Mammary epithelial cell (primary cell): ENCODE measurements at places on chromosomes 1 and 21. TPM values are rescaled to one million over a fixed set of nuclear protein-coding genes. Genes with fewer than 3 reads are reported as not detected.

DNA sequence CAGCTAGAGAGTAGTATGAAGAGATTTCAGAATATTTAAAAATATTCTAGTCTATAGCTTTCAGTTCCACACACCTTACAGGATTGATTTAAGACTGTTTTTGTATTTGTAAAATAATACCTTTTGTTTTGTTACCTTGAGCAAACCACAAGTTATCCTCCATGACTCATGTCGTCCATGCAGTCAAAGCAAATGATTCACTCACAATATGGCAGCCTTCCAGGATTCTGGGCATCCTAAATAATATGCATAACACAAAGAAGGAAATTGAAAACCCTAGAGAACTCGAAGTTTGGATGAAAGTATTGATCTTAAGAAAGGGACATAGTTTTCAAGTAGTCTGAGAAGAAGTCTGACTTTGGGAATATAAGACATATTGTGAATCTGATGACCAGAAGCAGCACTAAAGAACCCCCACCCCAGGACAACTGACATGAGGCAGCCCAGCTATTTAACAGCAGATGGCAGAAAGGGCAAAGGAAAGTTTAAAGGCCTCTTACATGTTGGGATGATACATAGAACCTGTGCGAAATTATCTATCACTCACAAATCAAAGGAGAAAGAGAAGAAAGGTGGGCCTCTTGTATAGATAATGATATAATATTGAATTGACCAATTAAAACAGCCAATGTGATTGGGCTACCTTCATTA is 857.9 kb downstream of the BRINP3 start:
- DNase-seq: peak; percentile 94

- no peak for DNase-seq
These were observed 8.1 kb upstream of the POFUT2 start for GRCh38 chr21:45295576-45296365.

GRCh38 chr1:207823880-207824566 is 72.2 kb downstream of the CD46 start:
- DNase-seq: peak; percentile 94

GRCh38 chr1:218886101-218886871 is 287.4 kb upstream of the LYPLAL1 start:
- DNase-seq: peak; percentile 37

- DNase-seq: no peak
These were observed 65.8 kb downstream of the TRIM11 start for GRCh38 chr1:228340686-228341449.

- DNase-seq: no peak
These were observed 272.3 kb downstream of the NEGR1 start for GRCh38 chr1:72010094-72010431.

- no peak for DNase-seq
These were observed 1.7 kb upstream of the GLIS1 start for GRCh38 chr1:53740621-53741105.

The SESN2 gene
- total RNA-seq: 83.0 TPM

DNA sequence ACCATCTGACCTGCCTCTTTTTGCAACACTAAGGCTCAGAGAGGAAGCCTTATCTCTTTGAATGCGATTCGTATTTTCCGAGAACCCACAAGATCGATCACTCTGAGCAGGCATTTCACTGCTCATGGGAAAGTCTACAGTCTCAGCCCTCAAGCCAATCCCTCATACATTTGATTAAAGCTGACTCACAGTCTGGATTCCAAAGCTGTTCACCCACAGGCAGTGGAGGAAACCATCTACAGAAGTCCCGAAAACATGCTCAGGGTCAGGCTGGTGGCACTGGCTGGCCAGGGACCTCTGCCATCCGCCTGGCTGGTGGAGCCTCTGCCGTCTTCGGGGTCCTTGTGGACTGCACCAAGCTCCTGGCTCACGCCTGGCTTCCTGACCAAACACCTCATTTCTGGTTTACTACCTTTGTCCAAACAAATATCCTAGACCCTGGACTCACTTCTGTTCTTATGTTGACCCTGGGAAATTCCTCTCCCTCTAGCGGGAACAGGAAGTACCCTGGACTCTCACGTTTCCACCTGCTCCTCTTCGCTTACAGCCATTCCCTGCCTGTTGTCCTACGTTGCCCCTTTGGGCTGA is 650.0 kb downstream of the SMYD3 start:
- peak; percentile 75 for DNase-seq

DNA sequence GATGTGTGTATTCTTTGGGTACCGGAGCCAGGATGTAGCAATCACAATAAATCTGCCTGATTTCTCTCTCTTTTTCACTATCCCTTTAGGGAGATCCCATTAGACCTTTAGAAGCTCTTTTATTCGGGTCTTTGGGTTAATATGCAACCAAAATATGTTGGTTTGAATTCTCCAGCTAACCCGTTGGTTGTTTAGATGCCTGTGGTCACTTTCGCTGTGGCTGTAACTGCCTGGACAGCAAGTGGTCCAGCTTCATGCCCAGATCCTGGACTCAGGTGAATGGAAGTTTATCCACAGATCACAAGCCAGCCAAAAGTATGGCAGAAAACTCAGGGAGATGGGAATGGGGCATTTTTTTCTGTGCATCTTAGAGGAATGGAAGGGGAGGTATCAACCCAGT is 12.3 kb downstream of the KAZN start:
- DNase-seq: no peak

The PGLYRP3 gene
- total RNA-seq: not detected

GRCh38 chr1:71645015-71645414 is 564.2 kb upstream of the ZRANB2 start:
- no peak for DNase-seq

DNA sequence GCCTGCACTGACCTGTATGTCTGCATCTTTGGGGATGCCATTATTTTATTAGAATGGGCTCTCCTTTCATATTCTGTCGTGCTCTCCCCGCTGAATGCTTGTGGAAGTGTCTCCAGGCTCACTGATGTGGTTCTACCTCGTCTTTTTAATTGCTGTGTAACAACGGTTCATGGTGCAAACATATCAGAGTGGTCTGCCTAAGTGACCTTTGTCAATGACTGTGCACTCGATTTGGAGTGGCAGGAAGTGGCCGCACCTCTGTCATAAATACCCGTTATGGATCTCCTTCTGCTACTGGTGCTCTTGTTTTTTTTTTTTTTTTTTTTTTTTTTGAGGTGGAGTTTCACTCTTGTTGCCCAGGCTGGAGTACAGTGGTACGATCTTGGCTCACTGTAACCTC is 38.3 kb downstream of the SPSB1 start:
- no peak for DNase-seq

The F3 gene
- 994 TPM for total RNA-seq

DNA sequence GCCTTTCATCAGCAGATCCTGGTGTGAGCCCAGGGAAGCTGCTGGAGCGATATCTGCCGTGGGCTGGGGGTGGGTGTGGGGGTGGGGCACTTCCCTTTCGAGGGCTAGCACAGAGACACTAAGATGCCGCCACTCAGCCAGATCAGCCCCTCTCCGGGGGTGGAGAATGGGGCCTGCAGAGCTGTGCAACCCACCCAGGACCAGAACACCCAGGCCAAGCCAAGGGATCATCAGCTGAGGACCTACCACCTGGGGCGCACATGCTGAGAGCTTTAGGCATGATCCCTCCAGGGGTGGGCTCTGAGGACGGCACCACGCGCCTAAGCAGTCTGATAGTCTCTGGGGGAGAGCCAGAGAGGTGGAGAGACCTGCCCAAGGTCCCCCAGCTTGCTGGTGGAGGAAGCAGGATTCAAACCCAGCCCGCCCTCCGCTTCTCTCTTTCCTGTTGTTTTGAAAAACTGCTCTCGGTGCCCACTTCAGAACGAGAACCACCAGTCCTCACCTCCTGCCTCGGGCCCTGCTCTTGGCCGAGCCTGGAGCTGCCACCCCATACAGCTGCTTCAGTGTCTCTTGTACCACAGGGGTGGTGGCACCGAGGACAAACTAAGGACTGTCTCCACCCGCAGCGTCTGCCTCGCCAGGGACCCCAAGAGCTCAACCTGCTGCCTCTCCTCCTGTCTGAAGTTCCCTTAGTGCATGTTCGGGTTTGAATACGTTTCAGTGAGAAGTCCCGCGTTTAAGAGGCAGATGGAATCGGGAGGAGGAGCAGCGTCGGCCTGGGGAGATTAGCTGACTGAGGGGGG is 39.7 kb upstream of the RUNX3 start:
- no peak for DNase-seq

The VASH2 gene
- not detected for total RNA-seq

GRCh38 chr1:197526736-197527371 is 248.4 kb downstream of the DENND1B start:
- DNase-seq: peak; percentile 2

DNA sequence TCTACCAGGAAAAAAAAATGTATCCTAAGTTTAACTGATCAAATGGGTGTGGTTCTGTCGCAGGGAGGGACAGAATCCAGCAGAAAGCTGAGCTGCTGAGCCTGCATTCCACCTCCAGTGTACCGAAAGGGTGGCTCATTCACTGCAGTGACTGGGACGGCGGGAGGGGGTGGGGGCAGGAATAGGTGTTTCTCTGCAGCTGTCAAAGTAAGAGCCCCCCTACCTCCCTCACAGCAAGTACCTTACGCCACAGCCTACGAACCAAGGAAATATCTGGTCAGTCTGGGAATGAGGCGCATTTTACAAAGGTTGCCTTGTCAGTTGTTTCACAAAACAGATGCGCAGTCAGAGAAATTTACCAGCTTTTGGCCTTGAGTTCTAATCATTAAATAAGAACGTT is 1.7 kb downstream of the S100B start:
- DNase-seq: no peak

The TNFSF18 gene
- total RNA-seq: not detected

DNA sequence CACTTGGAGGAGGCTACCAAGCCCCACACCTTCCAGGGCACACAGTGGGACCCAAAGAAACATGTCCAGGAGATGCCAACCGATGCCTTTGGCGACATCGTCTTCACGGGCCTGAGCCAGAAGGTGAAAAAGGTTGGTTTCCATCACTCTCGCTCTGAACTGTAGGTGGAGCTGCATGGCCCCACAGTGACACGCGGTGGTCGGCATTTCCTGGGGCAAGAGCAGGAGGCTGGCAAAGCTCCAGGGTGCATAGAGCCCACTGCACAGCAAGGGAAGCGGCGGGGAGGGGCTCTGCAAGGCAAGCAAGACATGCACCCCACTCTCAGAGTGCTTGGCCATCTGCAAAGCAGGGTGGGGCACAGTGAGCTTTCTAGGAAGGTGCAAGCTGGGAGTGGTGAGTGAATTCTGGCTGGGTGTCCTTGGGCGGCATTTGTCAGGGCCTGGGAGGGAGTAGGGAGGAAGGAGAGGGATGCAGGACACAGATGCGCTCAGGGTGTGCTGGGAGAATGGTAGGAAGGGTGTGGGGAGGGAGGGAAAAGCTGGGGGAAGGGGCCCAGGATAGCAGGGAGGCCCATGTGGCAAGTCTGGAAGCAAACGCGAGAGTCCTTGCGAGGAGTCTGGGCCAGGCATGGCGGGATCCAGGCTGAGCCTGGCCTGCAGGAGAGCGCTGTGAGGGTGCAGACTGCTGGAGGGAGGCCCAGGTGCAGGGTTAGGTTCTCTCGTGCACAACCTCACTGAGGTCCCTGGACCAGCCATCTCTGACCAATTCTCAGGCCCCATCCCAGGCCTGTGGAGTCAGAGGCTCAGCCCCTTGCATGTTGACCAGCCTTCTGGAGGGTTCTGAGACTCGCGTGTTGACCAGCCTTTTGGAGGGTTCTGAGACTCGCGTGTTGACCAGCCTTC is 11.0 kb downstream of the TRPM2 start:
- no peak for DNase-seq

The OR2L2 gene
- 0.17 TPM for total RNA-seq

The SCAF4 gene
- 31.9 and 34.8 TPM in 2 replicates for total RNA-seq

DNA sequence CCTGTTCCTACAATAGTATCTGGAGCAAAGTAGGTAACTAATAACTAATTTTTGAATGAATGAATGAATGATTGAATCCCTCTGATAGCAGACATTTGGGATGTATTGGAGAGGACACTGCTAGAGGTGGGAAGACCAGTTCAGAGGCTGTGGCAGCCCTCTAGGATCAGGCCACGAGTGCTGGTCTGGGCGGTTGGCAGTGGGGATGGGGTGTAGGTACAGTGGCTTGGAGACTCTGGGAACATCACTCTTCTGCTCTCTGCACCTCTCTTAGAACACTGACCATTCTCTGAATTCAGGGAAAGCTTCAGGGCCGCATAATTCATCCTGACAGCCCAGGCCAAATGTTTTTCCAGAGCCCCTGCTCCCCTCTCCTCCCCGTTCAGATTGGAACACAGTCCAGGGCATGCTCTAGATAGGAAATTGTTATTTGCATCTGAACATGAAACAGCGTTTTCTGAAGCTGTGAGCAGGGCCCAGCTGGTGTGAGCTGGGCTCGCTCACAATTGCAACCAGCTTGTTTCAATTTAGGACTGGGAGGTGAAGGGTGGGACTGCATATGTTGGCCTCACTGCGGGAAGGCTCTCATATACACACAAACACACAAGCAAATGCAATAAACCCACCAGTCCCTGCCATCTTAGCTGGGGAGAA is 253.1 kb upstream of the USP24 start:
- DNase-seq: no peak

DNA sequence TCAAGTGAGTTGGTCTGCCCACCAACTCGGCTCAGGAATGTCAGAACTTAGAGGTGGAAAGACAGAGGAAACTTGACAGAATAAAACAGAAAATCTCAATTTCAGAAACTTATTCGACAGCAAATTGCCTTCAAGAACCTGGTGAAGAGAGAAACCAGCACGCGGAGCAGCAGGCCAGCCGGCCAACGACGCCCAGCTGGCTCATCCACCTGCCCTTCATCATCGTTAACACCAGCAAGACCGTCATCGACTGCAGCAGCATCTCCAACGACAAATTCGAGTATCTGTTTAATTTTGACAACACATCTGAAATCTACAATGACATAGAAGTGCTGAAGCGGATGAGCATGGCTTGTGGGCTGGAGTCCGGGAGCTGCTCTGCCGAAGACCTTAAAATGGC is 350.8 kb upstream of the CAMK1G start:
- no peak for DNase-seq

The CD58 gene
- 17.0 and 22.5 TPM in 2 replicates for total RNA-seq

GRCh38 chr1:47172782-47173181 is 17.1 kb downstream of the PDZK1IP1 start:
- DNase-seq: no peak

- DNase-seq: no peak
These were observed 2.2 kb downstream of the SIM2 start for GRCh38 chr21:36700971-36701755.

The SELE gene
- total RNA-seq: not detected

- DNase-seq: no peak
These were observed 192.5 kb downstream of the KAZN start for GRCh38 chr1:14790982-14791381.

DNA sequence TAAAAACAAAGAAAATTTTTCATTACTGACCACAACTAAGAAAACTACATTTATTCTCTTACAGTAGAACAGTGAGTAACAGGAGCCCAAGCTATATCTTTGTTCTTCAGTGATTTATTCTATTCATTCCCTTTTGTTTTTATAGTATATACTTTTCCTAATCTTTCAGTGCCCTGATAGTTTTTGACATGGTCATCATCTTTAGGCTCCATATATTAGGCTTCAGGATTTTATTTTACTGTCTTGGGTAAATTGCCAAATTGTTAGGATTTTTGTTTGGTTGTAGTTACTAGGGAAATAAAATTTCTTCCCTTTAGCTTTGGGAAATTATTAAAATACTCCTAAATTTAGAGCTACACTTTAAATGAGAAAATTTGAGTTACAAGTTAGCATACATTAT is 10.3 kb downstream of the FBXO28 start:
- DNase-seq: no peak

The FCRL5 gene
- not detected for total RNA-seq

- no peak for DNase-seq
These were observed 279.0 kb downstream of the RRAGC start for GRCh38 chr1:38580594-38580993.
